ENCODE measurements at places on chromosomes 1 and 21.

GRCh38 chr1:62844030-62844429 lies 60.1 kb downstream of the ATG4C start:
- DNase-seq: no peak

- DNase-seq: no peak
Measured at GRCh38 chr1:100499194-100499811, 38.6 kb upstream of the GPR88 start.

- DNase-seq: peak; percentile 49
Measured at GRCh38 chr21:45074818-45075595, 627 bp downstream of the ADARB1 start.

DNA sequence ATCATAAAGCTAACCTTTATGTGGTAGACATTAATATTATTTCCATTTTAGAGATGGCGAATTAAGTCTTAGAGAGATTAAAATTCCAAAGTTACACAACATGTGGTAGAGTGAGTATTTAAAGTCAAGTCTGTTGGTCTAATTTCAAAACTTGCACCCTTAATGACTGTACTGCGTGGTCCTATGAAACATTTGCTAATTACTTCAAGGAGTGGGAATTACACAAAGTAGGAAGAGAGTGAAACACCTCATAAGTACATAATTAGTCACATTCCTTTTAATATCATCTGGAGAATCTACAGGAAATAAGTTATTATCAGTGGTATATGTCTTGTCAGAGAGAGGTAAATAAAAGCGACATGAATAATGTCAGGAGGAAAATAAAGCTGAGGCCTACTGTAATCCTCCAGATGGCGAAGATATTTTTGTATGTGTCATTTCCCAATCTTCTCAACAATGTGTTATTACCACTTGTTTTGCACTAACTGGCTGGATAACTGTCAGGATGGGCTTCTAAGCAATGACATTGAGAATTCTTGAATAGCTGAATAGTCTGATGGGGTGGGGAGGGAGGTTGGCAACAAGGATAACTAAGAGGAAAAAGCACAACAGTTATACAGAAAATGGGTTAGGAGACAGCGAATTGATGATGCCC lies 95.5 kb downstream of the TNFSF18 start:
- no peak for DNase-seq

DNA sequence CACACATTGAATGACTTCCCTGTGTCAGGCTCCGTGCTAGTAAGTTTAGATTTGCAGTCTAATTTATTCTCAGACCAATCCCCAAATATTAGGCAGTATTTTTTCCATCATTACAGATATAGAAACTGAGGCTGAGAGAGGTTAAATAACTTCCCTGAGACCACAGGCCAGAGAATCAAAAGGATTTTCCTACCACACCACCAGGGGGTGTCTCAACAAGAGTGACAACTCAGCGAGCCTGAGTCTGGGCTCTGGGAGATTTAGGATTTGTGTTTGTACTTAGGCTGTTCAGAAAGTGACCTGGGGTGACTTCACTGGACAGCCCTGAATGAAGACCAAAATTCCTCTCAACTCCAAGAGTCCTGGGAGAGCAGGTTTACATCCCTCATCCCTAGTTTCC lies 13.3 kb upstream of the LCE5A start:
- DNase-seq: peak; percentile 8

DNA sequence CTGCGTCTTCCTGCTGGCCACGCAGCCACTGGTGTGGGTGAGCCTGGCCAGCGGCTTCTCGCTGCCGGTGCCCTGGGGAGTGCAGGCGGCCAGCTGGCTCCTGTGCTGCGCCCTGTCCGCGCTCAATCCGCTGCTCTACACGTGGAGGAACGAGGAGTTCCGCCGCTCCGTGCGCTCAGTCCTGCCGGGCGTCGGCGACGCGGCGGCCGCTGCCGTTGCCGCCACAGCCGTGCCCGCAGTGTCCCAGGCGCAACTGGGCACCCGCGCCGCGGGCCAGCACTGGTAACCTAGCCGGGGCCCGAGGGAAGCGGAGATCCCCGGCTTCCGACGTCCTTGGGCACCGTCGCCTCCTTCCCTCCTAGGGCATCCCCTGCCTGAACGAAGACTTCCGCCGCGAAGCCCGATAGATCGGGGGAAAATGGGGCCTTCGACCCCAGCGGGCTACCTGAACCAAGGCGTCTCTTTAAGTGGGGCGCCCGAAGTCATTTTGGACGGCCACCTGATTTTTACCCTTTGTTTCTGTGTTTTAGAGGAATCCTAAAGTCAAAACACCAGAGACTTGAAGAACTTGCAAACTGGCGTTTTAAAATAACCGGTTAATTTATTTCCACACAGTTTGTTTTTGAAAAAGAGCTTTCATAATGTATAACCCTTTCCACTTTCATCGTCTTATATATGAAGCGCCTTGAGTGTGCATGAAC lies 2.0 kb downstream of the GPR88 start:
- no peak for DNase-seq

- no peak for DNase-seq
Measured at GRCh38 chr1:88228114-88228513, 456.0 kb upstream of the PKN2 start.

- no peak for DNase-seq
Measured at GRCh38 chr1:241963722-241964121, 6.2 kb downstream of the BECN2 start.

DNA sequence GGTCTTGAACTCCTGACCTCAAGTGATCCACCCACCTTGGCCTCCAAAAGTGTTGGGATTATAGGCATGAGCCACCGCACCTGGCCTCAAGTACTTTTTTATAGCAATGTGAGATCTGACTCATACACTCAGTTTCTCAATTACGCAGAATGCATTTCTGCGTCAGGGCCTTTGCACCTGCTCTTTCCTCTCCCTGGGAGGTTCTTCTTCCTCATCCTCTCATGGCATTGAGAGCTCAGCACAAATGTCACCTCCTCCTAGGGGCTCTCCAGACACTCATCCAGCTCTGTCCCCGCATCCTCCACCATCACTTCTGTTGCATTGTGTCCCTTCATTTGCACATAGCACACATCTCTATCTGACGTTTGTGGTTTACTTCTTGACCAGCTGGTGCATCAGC lies 418.8 kb downstream of the PTPRU start:
- no peak for DNase-seq

- no peak for DNase-seq
Measured at GRCh38 chr21:42847051-42847707, 32.2 kb downstream of the WDR4 start.

DNA sequence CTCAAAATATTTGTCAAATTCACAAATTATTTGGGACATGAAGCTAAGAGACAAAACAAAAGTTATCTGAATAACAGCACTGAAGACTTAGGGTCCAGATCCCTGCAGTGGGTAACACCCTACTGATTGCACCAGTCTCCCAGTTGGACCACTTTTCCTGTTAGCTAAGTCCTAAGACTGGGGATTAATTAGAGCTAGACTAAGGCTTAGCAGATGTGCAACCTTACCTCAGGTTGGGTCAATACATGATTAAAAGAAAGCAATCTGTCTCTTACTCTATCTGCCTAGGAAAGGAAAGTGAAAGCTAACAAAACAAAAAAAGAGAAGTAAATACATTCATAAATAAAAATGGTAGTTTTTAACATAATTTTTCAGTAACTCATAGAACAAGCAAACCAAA lies 737.2 kb upstream of the CHRM3 start:
- DNase-seq: no peak

DNA sequence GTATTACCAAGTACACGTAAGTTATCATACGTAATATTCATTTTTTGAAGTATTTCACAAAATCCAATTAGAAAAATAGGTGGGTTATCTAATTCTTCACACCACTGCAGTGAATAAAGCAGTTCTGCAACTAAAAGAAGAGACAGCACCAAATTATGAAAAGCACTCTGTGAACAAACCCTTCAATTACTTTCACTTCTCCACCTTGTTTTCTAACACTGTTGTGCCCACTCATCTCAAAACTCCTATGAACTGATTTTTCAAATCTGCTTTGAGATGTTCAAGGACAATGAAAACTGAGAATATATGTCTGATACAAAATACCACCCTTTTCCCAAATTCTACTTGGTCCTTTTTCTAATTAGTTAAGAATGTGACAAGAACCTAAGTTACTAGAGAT lies 39.4 kb downstream of the LTN1 start:
- DNase-seq: no peak

- DNase-seq: no peak
Measured at GRCh38 chr1:164983023-164983650, 373.4 kb downstream of the LMX1A start.

DNA sequence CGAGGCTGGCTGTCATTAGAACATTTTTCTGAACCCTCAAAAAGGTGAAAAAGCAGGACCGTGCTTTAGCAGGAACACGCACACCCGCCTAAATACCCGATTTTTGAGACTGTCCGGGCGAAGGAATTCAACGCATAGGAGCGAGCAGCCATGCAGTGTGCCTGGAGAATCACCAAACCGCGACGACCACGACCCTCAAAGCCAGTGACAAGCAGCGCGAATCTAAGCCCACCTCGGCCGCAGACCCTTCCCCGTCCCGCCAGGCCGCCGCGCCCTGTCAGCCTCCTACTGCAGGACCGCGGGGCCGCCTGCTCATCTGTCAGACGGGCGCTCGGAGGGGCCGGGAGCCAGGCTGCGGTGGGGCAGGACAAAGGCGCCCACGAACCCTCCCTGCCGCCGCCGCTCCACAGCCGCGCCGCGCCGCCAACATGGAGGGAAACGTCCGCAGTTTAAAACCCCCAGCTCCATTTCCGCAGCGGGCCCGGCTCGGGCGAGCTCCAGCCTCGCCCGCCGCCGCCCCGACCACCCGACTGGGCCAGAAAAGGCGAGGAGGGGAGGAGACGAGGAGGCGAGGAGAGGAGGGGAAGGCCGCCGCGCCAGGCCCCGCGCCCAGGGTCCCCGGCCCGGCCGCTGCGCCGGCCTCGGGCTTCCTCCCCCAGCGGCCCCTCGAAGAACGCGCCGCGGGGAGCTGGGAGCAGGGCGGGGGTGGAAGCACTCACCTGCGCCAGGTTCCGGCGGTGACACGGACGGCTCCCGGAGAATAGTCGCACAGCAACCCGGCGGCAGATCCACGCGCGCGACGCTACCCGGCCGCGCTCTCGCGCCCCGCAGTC lies at the start of gene LBR:
TSS of gene LBR (minus strand) at position 804 of the 833 bp plus-strand sequence. CDS start 3,963 bp downstream, outside the sequence.
- no peak for DNase-seq

- no peak for DNase-seq
Measured at GRCh38 chr1:225482421-225482950, 54.6 kb upstream of the LBR start.

DNA sequence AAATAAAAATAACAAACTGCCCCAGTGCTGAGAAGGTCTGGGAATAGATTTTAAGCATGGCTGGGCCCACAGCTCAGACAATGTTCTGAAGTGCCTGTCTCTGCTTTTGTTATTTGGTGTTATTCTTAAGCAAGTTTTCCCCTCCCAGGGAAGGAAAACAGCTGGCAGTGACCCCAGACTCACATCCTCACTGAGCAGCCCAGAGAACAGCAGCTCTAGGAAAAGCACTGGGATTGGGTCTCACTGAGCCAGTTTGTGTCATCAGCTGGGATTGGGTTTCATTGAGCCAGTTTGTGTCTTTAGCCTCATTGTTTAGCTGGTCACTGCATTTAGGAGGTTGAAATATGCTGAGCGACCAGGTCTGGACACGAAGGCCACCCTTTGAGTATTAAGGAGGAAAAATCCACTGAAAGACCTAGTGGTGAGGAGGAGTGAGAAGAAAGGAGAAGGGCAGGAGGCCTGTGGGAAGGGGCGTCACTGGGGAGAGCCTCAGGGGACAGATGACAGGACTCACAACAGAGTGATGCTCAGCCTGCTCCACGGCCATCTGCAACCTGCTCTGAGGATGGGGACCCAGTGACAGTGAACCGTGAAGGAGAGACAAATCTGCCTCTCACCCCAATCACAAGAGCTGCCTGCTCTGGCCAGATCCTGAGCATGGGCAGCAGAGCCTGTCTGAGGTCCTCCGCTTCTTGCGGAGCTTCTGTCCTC lies 103.8 kb downstream of the TOMM20 start:
- DNase-seq: no peak

- DNase-seq: peak; percentile 94
Measured at GRCh38 chr1:153532769-153533599, 2.8 kb downstream of the S100A6 start.

DNA sequence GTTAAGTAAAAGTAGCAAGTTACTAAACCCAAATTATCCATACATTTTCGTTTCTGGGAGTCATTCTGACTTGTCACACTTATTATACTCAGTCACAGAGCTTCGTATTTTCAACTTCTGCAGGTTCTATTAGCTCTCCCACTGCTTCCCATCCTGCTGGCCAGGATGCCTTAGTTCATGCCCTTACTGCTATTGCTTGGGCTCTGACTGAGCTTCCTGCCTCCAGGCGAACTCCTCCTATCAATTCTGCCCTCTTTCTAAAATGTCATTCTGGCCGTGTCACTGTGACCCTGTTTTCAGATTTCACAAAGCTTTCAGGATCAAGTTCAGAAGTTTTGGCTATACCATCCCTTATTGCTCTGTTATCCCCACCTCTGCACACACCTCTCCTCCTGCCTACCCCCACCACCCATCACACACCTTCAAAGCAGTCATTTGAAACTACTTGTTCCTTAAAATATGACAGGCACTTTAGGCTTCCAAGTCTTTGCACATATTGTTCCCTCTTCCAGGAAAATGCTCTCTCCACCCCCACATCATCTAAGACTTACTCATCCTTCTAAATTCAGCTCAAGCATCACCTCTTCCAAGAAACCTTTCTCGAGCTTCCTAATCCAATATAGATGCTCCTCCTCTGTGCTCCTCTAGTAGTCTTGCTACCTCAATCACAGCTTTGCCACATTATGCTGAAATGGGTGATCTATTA lies 278.0 kb downstream of the BRINP2 start:
- no peak for DNase-seq

DNA sequence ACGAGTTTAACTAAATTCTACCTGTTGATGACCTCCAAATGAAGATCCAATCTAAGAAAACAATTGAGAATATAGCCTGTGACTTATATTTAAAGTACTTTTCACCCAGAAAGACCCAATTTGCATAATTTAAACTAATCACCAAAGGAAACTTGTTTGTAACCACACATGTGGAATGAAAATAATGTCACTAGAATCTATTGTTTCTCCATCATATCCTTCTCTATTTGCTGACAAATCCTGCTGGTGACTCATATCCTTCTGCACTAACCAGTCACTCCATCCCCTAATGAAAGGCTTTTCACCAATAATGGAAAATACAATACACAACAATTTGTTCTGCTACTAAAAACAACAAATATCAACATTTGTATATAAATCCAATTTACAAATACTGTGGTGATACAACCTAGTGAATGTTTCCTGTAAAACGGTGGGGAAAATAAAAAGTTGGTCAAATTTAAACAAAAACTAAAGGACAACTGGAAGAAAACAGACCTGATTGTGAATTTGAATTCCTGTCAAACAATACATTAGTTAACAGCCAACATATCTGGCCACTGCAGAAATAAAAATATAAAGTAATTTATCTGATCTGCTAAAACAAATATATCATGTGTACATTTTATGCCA lies 6.5 kb downstream of the PTP4A2 start:
- DNase-seq: no peak

- DNase-seq: no peak
Measured at GRCh38 chr1:75129660-75129982, 4.6 kb upstream of the LHX8 start.

- no peak for DNase-seq
Measured at GRCh38 chr1:119376594-119376993, 8.0 kb downstream of the HAO2 start.
